ENCODE measurements at places on chromosomes 12 and 14.

GRCh38 chr12:104057771-104058197, 6.5 kb upstream of the HCFC2 start:
- H3K36me3 ChIP-seq: no peaks in the 10 kb centered on the region
- no peak for DNase-seq
- H3K4me1 ChIP-seq: peaks cover 8% of the 10 kb centered on the region
- no peak overlapping the region for H3K4me3 ChIP-seq

- H3K27me3 ChIP-seq: no peaks in the 10 kb centered on the region
- H3K36me3 ChIP-seq: no peaks in the 10 kb centered on the region
- H3K4me1 ChIP-seq: no peaks in the 10 kb centered on the region
- H3K27ac ChIP-seq: no peak overlapping the region
These were observed 72.8 kb downstream of the SLCO1B3 start for GRCh38 chr12:20883288-20883687.

GRCh38 chr12:119940897-119941296, 48.1 kb upstream of the BICDL1 start:
- no peak overlapping the region for H3K4me3 ChIP-seq
- no peaks in the 10 kb centered on the region for H3K27me3 ChIP-seq
- no peak overlapping the region for H3K27ac ChIP-seq
- H3K36me3 ChIP-seq: no peaks in the 10 kb centered on the region
- DNase-seq: no peak

GRCh38 chr12:110198386-110198785, 74.2 kb downstream of the IFT81 start:
- no peak for DNase-seq
- no peak overlapping the region for H3K27ac ChIP-seq
- H3K4me3 ChIP-seq: no peak overlapping the region
- no peaks in the 10 kb centered on the region for H3K27me3 ChIP-seq
- no peaks in the 10 kb centered on the region for H3K4me1 ChIP-seq

- no peak for DNase-seq
- no peaks in the 10 kb centered on the region for H3K27me3 ChIP-seq
- H3K4me3 ChIP-seq: no peak overlapping the region
- H3K4me1 ChIP-seq: peaks cover 49% of the 10 kb centered on the region
These were observed 12.2 kb downstream of the CAPZA3 start for GRCh38 chr12:18750085-18750484.

DNA sequence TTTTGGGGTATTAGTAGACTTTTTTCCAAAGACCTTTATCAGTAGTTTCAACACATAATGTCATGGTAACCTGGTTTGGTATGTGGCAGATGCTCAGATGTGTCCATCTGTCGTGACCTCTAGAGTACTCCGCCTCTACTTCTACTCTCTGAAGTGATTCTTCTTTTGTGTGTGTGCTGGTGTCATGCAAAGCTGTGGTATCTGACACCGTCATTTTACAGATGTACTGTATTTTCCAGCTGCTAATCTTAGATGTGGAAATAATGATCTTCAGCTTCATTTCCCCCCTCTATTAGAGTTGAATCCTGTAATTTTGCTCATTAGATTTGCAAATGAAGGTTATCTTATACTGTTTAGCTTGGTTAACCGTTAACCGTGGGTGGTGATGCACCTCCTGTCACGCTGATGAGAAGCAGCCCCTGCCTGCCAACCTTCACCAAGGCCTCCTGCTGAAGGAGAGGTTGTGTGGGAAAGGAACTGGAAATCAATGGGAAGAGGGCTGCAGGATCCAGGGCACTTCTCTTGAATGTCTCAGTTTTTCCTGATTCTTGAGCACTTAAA, 222.4 kb upstream of the AMIGO2 start:
- DNase-seq: no peak
- H3K36me3 ChIP-seq: no peaks in the 10 kb centered on the region
- no peaks in the 10 kb centered on the region for H3K27me3 ChIP-seq

- H3K4me3 ChIP-seq: peak overlapping the region; percentile 87
- no peaks in the 10 kb centered on the region for H3K36me3 ChIP-seq
- DNase-seq: peak; percentile 74
- H3K27ac ChIP-seq: peak overlapping the region; percentile 98
- H3K27me3 ChIP-seq: no peaks in the 10 kb centered on the region
- peaks cover 36% of the 10 kb centered on the region for H3K4me1 ChIP-seq
These were observed 863 bp downstream of the DENND5B start for GRCh38 chr12:31589904-31590641.

DNA sequence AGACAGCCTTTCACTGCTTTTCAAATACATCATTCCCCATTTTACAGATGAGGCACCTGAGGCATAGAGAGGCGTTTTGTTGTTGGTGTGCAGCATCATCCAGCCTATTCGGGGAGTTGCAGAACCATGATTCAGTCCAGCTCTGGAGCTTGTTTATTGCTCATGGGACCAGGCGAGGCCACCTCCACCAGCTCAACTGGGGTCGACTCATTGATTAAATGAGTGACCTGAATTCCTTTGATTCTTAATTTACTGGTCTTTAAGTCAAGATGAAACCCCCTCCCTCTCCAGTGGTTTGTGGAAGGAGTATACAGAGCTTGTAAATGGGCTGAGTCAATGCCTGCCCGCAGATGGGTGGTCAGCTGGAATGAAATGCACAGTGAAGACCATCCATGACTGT, 161.9 kb downstream of the CHST11 start:
- no peaks in the 10 kb centered on the region for H3K27me3 ChIP-seq
- DNase-seq: no peak
- no peak overlapping the region for H3K27ac ChIP-seq
- peaks cover 32% of the 10 kb centered on the region for H3K4me1 ChIP-seq
- H3K4me3 ChIP-seq: no peak overlapping the region

DNA sequence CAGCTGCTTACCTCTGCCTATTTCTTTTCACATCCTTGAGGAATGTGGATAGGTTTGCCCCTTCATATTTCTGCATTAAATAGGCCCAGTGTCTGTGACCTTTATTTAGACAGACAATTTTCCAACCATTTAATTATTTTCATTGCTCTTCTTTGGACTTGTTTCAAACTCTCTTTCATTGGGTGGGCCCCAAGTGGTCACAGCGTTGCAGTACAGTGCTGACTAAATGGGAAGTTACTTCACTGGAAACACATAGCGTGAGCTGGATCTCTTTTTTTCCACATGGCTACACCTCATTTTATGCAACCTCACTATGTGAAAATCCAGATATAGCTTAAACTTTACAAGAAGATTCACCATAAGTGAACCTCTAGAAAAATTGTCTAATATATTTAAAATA, 438.9 kb downstream of the ADAMTS20 start:
- no peak for DNase-seq
- no peaks in the 10 kb centered on the region for H3K4me1 ChIP-seq
- H3K4me3 ChIP-seq: no peak overlapping the region
- no peaks in the 10 kb centered on the region for H3K27me3 ChIP-seq
- no peaks in the 10 kb centered on the region for H3K36me3 ChIP-seq
- H3K27ac ChIP-seq: no peak overlapping the region

DNA sequence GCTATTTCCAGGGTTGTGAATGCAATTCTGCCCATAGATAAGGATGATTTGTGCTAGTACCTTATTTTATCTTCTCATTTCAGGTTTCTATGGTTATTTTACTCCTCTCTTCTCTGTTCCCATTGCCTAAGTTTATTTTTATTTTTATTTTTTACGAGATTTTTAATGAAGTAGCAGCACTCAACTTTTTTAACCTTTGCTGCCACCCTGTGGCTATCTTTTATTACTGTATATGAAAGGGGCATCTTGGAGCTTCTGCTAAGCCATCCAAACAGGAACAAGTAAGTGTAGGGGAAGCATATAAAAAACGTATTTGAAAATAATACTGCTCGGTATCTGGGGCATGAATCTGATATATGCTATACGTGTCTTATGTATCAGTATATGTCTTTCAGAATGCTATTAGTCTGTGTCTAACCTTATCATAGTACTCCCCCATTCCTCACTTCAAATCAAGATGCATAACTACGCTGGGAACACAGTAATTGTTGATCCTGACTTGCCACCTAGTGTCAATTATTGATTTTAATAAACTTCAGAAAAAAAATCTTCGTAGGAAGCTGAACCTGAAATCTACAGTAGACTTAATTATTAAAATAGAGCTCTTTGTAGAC, 60.3 kb downstream of the KLRG1 start:
- DNase-seq: no peak
- H3K27me3 ChIP-seq: no peaks in the 10 kb centered on the region
- no peak overlapping the region for H3K27ac ChIP-seq

DNA sequence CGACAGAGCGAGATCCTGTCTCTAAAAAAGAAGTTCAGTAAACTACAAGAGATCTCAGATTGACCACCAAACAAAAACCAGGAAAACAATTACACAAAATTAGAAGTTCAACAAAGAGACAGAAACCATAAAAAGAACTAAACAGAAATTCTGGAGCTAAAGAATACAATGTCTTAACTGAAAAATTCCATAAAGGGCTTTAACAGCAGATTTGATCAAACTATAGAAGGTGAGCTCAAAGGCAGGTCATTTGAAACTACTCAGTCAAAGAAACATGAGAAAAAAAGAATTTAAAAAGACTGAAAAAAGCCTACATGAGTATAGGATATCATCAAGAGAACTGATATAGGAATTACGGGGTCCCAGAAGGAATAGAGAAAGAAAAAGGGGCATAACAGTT, 71.2 kb downstream of the ITPR2 start:
- H3K36me3 ChIP-seq: no peaks in the 10 kb centered on the region
- H3K4me3 ChIP-seq: no peak overlapping the region
- H3K27ac ChIP-seq: no peak overlapping the region

DNA sequence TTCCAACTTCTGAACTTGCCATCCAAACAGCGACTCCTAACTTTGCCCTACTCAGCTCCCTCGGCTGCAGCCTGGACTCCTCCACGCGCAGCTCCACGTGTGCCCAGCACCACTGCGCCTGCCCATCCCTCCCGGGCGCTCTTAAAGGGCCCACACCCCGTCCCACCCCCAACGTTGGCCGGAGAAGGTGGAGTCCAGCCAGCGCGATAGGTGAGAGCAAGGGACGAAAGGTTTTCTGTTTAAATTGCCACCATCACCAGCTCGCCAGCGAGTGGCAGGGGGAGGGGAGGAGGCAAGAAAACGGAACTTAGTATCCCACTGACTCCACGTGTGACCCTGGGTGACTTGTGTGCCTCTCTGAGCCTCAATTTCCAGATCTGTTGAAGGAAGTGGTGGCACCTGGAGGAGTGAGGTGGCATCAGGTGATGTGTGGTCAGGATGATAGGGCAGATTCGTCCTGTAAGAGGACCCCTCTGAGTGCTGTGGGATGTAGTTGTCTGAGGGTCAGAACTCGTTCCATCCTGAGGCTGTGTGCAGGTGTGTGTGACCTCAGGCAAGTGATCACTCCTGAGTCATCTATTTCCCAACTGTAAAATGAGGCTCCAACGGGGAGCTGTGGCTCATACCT, 59.7 kb downstream of the TRPV4 start:
- no peak for DNase-seq
- peaks cover 11% of the 10 kb centered on the region for H3K4me1 ChIP-seq

DNA sequence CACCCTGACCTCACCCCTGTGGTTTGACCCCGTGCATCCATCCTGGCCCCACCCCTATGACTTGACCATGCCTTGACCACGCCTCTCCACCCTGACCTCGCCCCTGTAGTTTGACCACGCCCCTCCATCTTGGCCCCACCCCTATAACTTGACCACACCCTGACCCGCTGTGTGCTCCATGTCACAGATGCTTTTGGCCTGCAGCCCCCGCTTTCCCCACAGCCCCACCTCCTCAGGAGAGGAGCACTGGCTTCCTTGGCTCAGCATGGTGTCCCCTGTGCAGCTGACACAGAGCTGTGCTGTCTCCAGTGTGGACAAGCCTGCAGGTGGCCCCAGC, 269.9 kb upstream of the SFSWAP start:
- no peaks in the 10 kb centered on the region for H3K4me1 ChIP-seq
- H3K4me3 ChIP-seq: no peak overlapping the region
- H3K27ac ChIP-seq: no peak overlapping the region
- no peaks in the 10 kb centered on the region for H3K36me3 ChIP-seq

DNA sequence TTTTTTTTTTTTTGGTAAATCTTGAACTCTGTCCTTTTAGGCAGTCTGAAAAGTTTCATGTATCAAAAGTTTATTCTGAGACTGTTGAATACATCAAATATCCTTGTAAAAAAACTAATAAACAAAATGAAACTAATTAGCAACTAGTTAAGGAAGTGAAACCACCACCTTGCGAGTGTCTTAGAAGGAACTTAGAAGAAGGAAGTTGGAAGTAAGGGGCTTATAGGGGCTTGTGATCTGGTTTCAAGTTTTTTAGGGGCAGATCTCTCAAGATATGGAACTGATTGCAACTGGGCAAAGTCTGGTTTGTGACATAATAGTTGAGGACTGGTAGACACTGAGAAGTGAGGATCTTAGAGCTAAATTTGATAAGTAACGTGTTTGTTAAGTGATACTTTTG, 748.8 kb downstream of the C12orf50 start:
- no peak overlapping the region for H3K27ac ChIP-seq
- no peaks in the 10 kb centered on the region for H3K27me3 ChIP-seq
- no peaks in the 10 kb centered on the region for H3K36me3 ChIP-seq
- no peaks in the 10 kb centered on the region for H3K4me1 ChIP-seq
- H3K4me3 ChIP-seq: no peak overlapping the region

DNA sequence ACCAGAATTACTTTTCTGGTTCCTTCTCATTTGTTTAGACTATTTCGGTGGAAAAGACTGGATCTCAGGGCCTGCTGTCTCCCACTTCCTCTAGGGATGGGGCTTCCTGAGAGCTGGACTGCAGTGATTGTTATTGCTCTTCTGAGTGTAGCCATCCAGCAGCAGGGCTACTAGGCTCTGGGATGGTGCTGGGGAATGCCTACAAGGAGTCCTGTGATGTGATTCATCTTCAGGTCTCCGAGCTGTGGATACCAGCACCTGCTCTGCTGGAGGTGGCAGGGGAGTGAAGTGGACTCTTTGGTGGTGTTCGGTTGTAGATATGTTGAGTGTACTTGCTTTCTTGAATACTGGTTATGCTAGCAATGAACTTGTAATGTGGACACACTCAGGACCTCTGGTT, 42.7 kb downstream of the AEBP2 start:
- peaks cover 18% of the 10 kb centered on the region for H3K4me1 ChIP-seq
- H3K4me3 ChIP-seq: no peak overlapping the region
- H3K27ac ChIP-seq: no peak overlapping the region

DNA sequence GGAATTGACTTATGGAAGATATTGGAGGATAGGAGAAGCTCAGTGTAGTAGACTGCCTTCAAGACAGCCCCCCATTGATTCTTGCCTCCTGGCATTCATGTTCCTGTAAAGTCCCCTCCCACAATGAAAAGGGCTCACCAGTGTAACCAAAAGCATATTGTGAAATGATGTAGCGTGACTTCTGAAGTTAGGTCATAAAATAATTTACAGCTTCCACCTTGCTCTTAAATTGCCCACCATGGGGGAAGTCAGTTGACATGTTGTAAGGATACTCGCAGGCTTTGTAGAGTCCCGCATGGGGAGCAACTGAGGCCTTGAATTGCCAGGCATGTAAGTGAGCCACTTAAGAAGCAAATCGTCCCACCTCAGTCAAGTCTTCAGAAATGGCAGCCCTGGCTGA, 25.1 kb downstream of the GTSF1 start:
- no peaks in the 10 kb centered on the region for H3K36me3 ChIP-seq
- no peak for DNase-seq
- H3K27me3 ChIP-seq: no peaks in the 10 kb centered on the region
- no peak overlapping the region for H3K4me3 ChIP-seq

- H3K27me3 ChIP-seq: no peaks in the 10 kb centered on the region
- no peak overlapping the region for H3K4me3 ChIP-seq
- H3K27ac ChIP-seq: no peak overlapping the region
These were observed 766.7 kb upstream of the TBX3 start for GRCh38 chr12:115450710-115451109.

- no peaks in the 10 kb centered on the region for H3K27me3 ChIP-seq
- H3K27ac ChIP-seq: peak overlapping the region; percentile 9
- no peaks in the 10 kb centered on the region for H3K36me3 ChIP-seq
These were observed 18.5 kb downstream of the NCOR2 start for GRCh38 chr12:124548854-124549378.

All from heart right ventricle (tissue), 16 donors.